ENCODE measurements at places on chromosomes 6 and 20.

- no peak for DNase-seq
These were observed 187.4 kb upstream of the PROKR2 start for GRCh38 chr20:5504061-5504739.

DNA sequence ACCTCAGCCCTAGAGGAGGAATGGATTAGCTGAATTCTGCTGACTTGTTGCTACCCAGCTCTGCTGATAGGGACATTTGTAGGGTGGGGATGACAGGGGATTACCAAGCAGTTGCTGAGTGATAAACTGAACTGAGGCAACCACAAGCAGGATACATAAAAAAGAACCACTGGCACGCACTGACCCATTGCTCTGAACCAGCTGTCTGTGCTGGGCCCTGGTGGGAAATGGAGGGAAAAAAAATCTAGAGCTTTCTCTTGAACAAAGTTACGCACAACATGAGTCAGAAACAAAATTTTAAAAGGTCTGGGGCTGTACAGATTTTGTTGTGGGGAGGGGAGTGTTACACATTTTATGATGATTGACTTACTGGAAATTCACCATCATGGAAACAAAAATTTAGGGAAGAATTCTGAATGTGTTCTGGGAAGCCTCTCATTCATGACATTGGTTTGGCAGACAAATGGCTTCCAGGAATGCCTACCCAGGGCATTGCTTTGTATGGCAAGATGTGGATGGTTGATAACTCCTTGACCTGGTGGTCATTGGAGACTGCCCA is 37.7 kb downstream of the FOXO3 start:
- no peak for DNase-seq

DNA sequence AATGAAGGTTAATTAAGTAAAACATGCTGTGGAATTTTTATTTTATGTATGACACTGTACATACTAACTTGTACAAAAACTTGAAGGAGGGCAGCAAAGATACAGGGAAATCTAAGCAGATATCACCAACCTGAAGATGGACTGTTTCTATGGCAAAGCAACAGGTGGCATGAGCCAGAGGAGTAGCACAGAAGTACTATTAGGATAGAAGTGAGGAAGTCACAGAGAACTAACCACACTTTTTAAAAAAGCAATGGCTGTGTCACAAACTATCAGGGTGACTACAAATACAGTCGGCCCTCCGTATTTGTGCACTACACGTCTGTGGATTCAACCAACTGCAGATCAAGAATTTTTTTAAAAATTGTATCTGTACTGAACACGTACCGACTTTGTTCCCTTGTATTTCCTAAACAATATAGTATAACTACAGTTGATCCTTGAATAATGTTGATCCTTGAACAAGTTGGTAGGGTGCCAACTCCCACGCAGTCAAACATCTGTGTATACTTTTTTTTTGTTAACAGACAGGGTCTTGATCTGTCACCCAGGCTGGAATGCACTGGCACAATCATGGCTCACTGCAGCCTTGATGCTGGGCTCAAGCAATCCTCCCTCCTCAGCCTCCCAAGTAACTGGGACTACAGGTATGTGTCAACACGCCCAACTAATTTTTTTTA is 61.0 kb downstream of the NUDT3 start:
- no peak for DNase-seq

DNA sequence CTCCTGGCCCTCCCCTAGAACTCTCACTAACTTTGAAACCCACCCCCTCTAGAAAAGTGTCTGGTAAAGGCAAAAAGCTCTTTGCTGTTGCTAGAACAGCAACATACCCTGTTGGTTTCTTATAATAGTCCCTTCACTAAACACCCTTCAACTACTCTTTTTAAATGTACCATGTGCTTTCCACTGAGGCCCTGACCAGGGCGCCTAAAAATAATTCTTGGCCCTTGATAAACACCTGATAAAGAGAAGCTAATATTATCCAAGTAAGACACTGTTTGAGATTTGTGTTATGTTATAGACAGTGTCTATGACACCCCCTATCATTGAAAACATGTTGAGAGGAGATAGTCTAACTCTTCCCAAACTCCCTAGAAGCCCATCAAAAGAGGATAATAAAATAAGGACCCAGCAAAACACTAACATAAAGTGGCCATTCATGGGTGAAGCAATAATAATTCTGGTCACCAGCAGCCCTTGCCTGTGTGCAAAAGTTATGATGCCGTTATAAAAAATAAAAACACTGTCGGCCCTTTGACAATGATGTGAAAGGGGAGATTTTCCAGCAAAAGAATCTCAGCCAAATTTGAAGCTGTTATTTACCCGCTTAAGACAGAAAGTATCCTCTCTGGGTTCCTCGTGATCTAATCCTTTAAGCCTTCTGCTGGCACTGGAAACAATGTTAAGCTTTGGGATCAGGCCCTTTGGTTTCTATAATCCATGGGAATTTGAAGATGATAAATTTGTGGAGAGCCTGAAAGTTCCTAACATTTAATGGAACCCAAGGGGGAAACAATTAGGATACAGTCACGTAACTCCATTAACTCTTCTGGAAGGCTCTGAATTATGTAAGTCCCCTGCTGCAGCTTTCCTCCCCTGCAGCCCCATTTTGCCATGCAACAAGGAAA is 122.6 kb upstream of the PLCB4 start:
- peak; percentile 24 for DNase-seq

- no peak for DNase-seq
These were observed 47.1 kb downstream of the IGF2R start for GRCh38 chr6:160015778-160016684.

DNA sequence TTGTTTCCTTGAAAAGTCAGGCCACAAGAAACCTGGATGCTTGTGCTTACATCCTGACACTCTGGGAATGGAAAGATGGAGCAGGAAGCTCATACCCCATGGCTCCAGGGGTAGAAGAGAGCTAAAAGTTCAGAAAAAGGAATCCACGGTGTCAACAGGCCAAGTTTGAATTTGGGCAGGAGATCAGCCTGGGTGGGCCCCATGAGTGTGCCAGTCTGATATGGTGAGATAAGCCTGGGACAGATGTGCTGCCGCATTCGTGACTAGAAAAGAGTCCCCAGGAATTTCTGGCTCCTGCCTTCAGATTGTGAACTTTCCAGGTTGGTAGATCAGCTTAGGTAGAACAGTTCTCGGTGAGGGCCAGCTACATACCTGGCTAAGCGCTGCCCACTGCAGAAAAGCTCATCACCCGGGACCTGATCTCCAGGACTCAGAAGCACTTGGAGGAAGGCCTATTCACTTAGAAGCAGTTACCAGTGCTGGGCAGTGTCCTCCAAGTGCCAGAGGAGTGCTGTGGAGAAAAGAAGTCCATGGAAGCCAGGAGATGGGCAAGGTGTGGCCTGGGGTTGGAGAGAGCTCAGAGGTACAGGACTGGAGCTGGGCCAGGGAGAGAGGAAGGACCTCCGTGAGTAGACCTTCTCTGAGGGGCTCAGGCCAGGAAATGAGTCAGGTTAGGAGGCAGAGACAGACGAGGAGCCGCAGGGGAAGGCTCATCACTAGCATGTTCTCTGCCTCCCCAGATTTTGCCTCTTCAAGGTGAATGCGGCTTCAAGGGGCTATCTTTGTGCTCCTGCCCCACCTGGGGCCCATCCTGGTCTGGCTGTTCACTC is at the start of gene TSPO2:
Gene TSPO2, plus strand, starts transcription at position 242 of the 830 bp plus-strand sequence. Its CDS starts 519 bp downstream, at position 761.
- DNase-seq, result no peak

- no peak for DNase-seq
These were observed 148.5 kb upstream of the BEND6 start for GRCh38 chr6:56806368-56806767.

GRCh38 chr6:36116943-36117342 is 13.4 kb upstream of the MAPK13 start:
- DNase-seq, result no peak

- no peak for DNase-seq
These were observed 26.5 kb downstream of the FASTKD5 start for GRCh38 chr20:3133155-3133554.

GRCh38 chr20:58568483-58569240 is 53.5 kb upstream of the APCDD1L start:
- no peak for DNase-seq

GRCh38 chr6:79377888-79378348 is 143.4 kb upstream of the HMGN3 start:
- no peak for DNase-seq

GRCh38 chr6:71047417-71047816 is 90.6 kb upstream of the B3GAT2 start:
- no peak for DNase-seq

DNA sequence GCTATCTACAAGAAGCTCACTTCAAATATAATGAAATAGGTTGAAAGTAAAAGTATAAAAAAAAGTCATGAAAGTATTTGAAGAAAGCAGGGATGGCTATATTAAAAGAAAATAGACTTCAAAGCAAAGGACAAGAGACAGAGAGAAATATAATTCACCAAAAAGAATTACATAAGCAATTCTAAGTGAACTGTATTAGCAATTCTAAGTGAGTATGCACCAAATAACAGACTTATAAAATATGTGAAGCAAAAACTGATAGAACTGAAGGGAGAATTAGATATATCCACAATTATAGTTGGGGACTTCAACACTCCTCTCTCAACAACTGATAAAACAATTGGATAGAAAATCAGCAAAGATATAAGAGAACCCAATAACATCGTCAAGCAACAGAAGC is 38.8 kb upstream of the ID4 start:
- DNase-seq, result no peak

GRCh38 chr20:37356387-37356786 is 10.4 kb downstream of the SRC start:
- no peak for DNase-seq

DNA sequence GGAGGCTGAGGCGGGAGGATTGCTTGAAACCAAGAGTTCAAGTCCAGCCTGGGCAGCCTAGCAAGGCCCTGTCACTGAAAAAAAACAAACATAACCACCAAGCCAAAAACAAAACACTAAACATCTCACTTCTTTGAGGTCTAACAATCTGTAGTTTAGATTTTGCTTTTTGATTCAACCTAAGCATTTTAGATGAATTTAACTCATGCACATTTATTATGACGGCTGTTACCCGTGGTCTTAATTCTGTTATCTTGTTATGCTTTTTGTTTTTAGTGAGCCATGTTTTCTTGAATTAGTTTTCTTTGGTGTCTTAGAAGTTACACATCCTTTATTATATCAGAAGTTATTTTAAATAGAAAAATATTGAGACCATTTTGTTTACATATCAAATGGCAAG is 13.8 kb upstream of the GTSF1L start:
- DNase-seq, result no peak

DNA sequence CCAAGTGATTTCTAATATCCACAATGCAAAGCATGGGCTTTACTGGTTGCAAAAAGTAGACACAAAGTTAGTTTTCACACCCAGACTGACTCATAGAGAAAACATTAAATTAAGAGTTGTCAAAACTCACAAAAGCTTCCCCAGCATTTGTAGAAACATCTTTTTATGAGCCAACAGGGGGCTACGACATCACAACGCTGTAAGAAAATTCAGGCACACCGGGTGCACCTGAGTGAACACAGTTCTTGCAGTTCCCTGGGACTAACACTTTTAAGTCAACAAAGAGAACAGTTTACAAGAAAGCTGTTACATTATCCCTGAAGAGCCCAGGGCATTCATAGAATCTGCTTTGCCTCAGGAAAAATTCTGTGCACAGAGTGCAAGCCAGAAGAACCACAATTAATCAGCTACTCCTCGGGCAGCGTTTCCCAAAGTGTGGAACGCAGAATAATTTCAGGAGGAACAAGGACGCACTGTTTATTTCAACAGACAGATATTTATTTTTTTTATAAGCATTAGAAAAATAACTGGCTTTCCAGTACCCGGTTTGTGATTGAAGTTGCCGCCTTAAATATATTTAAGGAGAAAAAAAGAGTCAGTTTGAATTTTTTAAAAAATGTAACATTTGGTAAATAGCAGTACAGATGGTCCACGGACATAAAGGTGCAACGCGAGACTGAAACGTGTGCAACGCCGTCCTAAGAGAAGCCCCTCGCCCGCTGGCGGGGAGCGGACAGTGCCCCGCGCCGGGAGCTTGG is 1.2 kb downstream of the NCOA5 start:
- DNase-seq, result no peak

GRCh38 chr6:80480421-80481157 is 374.1 kb downstream of the BCKDHB start:
- DNase-seq, result peak; percentile 69

GRCh38 chr6:3280091-3280490 is 21.3 kb downstream of the PSMG4 start:
- no peak for DNase-seq

- no peak for DNase-seq
These were observed 99.6 kb downstream of the PREX1 start for GRCh38 chr20:48728042-48728825.

DNA sequence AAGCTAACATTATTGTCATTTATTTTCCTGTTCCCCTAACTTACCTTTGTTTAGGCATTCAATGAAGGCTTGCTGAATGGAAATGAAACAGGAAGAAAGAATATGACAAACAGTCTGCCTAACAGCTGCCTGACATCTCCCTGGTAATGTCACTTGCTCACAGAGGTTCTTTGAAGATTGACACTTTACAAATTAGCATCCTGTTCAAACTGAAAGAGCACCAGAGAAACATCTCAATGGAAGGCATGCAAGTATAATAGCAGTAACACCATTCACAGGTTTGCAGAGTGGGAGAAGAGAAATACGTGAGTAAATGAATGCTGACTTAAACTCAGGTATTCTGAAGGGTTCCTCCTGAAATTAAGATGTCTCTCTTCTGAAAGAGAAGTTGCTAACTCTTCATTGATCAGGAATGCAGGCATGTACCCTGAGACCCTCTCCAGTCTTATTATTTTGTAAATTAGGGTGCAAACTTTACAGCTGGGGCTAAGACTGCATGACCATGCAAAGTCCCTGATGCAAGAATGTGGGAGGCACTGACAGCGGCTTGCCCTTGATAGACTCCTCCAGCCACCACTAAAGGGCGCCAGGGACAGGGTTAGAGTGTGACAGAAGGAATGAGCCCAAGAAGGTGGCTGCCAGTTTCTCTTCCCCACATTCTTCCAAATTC is 1.3 kb upstream of the SMLR1 start:
- no peak for DNase-seq

DNA sequence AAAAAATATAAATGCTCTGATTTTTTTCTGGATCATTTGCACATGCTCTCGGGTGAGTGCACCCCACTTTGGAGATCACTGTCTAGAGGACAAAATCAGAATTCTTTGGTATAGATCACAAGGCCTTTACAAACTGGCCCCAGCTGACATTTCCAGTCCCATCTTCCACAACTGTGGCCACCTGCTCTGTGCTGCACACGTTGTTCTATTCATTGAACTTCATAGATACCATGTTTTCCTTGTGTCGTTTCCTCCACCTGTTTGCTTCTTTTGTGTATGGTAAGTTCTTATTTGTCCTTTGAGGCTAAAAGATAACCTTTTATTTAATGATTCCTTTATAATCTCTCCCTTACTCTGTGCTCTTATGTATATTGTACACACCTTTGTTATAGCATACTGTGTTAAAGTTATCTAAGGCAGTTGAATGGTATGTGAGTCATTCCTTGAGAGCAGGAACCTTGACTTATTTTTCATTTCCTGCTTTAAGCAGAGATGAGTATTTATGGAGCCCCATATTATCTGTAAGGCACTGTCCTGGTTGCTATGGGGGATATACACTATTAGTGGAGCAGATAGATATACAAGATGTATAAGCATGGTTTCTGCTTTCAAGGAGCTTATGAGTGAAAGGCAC is 12.0 kb upstream of the SLC17A5 start:
- DNase-seq, result no peak
